Amniotic stem cell (primary cell): ENCODE measurements at places on chromosomes 2 and 18.

- no peak for DNase-seq
Measured at GRCh38 chr2:73970850-73971471, 13.7 kb upstream of the TET3 start.

DNA sequence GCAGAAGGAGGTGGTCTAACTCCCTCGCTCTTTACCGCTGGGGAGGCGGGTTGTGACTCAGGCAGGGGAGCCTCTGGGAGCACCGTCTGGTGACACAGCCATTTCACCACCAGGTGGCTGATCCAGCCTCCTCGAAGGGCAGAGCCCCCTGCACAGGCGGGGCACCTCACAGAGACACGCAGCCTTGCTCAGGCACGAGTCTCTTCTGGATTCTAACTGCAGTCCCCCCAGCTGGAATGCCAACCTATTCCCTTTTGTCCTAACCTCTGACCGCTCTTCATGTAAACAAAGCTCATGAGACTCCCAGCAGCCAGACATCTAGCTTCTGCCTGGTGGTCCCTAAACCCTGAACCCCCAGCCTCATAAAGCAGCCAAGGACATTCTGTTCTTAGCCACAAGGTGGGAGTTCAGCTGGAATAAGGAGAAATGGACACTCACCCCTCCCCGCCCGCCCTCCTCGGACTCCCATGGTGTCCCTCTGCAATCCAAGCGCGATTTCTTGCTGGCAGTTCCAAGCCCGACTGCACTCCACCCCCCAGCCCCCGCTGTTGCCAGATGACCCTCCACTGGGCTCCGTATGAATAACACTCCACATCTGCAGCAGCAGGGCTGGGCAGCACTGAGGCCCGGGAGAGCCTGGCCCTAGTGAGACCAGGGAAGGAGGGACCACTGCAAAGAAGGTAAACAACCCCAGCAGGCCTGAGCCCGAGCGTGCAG lies 84.3 kb downstream of the TNS1 start:
- DNase-seq = no peak

- DNase-seq = no peak
Measured at GRCh38 chr2:187497858-187498463, 49.9 kb upstream of the CALCRL start.

GRCh38 chr2:196750291-196750923 lies 49.1 kb downstream of the GTF3C3 start:
- no peak for DNase-seq

- no peak for DNase-seq
Measured at GRCh38 chr2:219369447-219369861, 18.3 kb downstream of the DNPEP start.

GRCh38 chr2:233261819-233262555 lies 10.5 kb downstream of the ATG16L1 start:
- DNase-seq = no peak

DNA sequence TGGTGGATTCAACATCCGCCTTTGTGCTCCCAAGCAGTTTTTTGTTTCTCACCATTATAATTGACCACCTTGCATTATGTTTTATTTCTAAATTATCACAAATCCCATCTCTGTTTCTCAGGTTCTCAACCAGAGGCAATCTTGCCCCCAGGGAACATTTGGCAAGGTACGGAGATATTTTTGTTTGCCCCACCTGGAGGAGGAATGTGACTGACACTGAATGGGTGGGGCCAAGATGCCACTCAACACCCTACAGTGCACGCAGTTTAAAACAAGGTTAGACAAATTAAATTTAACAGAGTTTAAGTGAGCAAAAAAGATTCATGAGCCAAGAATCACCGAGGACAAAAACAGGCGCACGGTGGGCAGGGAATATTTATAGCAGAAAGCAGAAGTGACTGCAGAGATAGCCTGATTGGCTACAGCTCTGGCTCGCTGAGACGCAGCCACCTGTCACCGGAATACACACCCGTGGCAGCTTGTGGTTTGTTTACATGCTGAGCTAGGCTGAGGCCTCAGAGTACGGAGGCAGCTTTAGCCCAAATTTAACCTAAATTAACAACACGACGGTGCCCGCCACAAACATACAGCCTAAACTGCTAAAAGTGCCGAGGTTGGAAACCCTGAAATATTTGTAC lies 150.0 kb upstream of the ALKAL2 start:
- DNase-seq = no peak

GRCh38 chr18:40159141-40160017 lies 1795.7 kb upstream of the PIK3C3 start:
- no peak for DNase-seq

GRCh38 chr2:218671654-218672566 lies at the start of the genes RNF25 and STK36:
Gene RNF25 (minus strand): TSS chr2:218672002. CDS start chr2:218671970, 32 bp downstream.
Gene STK36 (plus strand): TSS chr2:218672086. CDS start chr2:218672830, 744 bp downstream.
- DNase-seq = peak; percentile 85

GRCh38 chr2:70140791-70141211 lies 50.0 kb downstream of the C2orf42 start:
- no peak for DNase-seq

DNA sequence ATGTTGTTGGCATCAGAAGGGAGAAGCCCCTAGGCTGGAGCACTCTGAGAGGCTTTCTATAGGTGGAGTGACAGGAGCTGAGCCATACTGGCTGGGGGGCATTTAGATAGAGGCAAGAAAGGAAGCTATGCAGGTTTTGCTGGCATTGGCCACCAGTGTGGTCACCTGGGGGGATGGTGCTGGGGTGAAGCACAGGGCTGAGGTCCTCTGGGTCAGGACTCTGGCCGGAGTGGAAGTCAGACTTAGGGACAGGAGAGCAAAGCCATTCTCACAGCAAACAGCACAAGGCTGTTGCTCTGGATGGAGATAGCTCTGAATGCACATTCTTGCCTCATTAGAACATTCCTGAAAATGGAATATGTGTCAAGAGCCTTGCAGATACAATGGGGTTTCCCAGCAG lies 47.4 kb downstream of the NTSR2 start:
- no peak for DNase-seq

DNA sequence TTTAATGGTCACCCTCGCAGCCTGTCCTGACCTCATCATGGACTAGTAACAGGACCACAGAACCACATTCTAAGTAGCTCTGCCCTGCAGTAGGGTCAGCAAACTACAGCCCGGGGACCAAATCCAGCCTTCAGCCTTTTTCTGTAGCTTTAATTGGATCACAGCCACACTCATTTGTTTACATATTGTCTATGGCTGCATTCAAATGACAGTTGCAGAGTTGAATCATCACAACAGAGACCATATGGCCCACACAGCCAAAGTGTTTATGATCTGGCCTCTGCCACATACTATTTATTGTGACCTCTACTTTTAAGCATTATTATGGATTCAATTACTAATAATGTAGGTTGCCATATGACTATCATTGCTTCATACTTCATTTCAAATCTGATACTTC lies 47.7 kb downstream of the MAP3K19 start:
- no peak for DNase-seq

DNA sequence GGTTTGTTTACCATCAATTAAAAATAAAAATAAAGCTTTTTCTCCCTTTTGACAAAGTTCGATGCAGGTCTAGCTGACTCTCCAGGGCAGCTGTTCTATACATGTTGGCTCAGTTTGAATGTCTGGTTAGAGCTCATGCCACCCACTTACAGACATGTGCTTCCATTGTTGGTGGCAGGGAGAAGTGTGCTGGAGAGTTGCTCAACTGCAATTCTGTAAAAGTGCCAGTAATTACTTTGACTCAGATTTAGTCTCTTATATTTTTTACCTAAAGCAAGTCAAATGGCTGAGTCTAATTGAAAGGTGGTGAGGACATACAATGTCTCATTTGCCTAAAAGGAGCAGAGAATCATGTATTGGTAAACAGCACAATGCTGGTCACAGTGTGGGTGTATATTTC lies 609.1 kb upstream of the SYT4 start:
- DNase-seq = no peak

DNA sequence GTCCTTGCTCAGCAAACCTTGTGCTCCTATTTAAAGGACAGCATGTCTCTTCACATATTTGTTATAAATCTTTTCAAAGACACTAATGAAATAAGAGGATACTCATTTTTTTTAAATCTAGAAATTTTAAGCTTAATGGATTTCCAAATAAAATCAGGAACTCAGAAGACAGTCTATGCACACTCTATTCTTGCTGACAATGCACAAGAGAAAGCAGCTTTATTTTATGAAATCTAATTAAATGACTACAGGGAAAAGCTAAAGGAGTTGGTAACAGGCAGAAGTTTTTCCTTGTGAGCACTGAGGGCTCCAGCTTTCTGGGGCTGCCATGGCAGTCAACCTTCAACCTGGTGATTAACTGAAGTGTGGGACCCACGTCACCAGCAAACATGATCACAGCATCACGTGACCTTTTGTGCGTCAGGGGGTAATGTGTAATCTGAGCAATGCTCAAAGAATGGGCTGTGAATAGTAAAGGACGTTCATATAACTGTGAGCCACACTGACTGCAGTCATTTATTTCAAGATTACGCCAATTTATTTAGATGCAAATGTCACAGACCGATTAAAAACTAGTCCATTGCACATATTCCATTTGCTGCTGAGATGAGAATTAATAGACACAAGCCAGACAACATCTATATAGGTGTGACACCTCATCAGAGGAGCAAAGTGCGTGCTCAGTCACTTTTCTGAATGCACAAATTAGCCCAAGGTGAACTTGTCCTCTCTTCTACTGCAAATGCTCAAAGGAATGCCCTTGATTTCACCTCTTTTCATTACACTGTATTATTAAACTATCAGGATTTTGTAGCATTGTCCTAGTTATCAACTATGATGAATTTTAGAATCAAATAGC lies 11.6 kb upstream of the DNER start:
- DNase-seq = peak; percentile 4

DNA sequence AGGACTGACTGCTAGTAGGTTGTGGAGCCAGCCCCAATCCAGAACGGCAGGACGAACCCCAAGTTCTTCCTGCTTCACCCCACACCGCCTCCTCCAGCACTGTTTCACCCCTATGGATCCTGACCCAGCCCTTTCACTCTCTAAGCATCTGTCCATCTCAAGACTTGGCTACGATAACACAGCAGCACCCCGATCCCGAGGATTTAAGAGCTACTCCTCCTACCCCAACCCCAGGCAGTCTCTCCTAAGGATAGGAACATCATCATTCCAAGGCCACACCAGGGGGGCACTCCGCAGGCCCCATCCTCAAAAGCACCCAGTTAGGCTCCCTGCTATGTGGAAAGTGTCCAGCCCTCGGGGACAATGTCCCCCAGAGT lies 645 bp downstream of the KCTD18 start:
- DNase-seq = no peak

GRCh38 chr2:208013285-208014178 lies 11.8 kb downstream of the PLEKHM3 start:
- no peak for DNase-seq

DNA sequence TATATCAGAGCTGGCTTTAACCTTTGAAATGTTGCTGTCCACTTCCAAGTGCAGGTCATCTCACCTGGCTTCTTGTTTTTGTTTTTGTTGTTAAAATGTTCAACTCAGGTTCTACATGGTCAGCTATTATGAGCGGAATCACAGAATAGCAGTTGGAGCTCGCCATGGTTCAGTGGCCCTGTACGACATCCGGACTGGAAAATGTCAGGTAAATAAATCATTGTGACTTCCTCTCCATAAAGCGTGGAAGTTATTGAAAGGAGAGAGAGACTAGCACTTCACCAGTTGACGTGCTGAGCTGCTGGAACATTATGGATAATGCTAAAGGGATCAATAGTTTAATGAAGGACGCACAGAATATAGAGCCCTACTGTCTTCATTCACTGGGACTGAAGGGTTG lies 184.6 kb upstream of the BOD1L2 start:
- no peak for DNase-seq

DNA sequence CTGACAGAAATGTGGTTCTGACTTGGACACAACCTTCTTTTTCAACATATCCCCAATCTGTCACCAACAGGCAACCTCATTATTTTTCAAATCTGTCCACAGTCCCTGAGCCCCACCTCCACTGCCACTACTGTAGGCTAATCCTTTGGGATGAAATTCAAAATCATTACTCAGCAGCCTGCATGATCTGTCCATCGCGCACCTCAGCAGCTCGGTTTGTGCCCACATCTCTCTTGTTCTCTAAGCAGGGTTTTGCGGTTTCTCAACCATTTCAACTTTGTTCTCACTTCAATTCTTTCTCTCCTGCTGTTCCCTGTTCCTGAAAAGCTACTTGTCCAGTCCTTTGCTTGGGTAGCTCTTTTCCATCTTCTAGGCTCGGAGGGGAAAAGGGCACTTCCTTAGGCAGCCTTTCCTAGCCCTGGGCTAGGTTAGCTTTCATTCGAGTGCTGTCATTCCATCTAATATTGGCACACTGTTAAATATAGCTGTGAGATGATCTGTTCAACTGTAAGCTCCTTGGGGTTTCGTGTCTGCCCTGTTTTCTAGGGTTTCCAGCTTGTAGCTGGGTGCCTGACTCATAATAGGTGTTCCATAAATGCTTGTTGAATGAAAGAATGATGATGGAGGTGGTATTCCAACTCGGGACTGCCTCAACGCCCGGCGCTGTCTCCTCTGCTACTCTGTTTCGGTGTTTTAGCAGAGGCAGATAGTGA lies 653 bp upstream of the ANKAR start:
- no peak for DNase-seq

DNA sequence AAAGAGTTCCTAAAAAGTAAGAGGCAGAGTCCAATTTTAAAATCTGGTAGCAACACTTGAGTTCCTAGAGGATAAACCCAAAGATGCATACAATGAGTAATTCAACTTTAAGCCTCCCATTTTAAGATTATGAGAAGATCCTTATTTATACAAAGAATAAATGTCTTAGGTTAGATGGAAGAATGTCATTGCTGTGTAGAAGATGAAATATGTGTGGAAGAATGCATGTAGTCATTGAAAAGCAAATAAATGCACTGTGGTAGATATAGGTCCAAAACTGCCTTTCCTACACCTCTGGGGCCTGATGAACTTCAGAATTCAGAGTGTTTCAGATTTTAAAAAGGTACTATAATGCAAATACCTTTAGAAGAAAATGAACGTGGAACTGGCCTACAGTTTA lies 58.7 kb upstream of the LRP1B start:
- DNase-seq = no peak

GRCh38 chr18:28095041-28095440 lies 81.9 kb downstream of the CDH2 start:
- no peak for DNase-seq

- DNase-seq = no peak
Measured at GRCh38 chr2:136344339-136344738, 226.4 kb upstream of the CXCR4 start.

GRCh38 chr2:42493468-42494354 lies at the start of gene KCNG3:
Gene KCNG3 (minus strand): TSS chr2:42493982. CDS start chr2:42493501, 481 bp downstream.
- no peak for DNase-seq

DNA sequence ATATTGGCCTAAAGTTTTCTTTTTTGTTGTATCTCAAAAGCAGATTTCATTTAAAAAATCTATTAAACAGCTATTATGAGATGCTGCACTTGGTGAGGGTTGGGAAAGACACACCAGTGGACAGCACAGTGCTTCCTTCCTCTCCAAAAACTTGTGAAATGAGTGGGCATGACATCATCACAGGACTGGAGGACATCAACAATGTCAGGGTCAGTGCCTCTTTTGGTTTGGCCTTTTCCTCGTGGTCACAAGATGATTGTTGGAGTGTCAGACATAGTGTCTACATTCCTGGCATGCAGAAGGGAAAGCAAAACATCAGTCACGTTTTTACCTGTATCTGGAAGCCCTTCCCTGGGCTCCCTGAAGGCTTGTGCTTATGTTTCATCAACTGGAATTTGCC lies 49.6 kb downstream of the IL1R2 start:
- no peak for DNase-seq

GRCh38 chr18:8601277-8602032 lies 7.8 kb upstream of the RAB12 start:
- DNase-seq = no peak

GRCh38 chr2:195612611-195613495 lies 44.2 kb upstream of the SLC39A10 start:
- peak; percentile 9 for DNase-seq

GRCh38 chr2:181258720-181259119 lies 198.5 kb upstream of the ITGA4 start:
- DNase-seq = peak; percentile 68

- DNase-seq = no peak
Measured at GRCh38 chr2:33812707-33813106, 213.6 kb upstream of the FAM98A start.
